Activated CD8-positive, alpha-beta memory T cell treated with anti-CD3 and anti-CD28 coated beads, Interleukin-2, amount 10 ng/mL, durations not matched to agents 7 days and 5 days (primary cell): ENCODE measurements at places on chromosomes 4 and X. TPM values are rescaled to one million over a fixed set of nuclear protein-coding genes. Genes with fewer than 3 reads are reported as not detected.
A peak's percentile ranks its signal among the peaks of the same experiment; 100 is the strongest.

Gene BRCC3
- total RNA-seq: 25.2 TPM

Gene IL9R
- total RNA-seq: 110 TPM

Gene ADH1B
- not detected for total RNA-seq

Gene ZNF141
- 32.9 TPM for total RNA-seq

Gene ADGRG4
- total RNA-seq: not detected

Gene TBL1X
- 33.2 TPM for total RNA-seq

GRCh38 chrX:106581856-106582255 lies 29.9 kb upstream of the RADX start:
- no peak overlapping the region for H3K27ac ChIP-seq
- H3K4me1 ChIP-seq: no peaks in the 10 kb centered on the region
- H3K27me3 ChIP-seq: no peaks in the 10 kb centered on the region
- no peaks in the 10 kb centered on the region for H3K36me3 ChIP-seq
- DNase-seq: no peak
- no peak overlapping the region for H3K4me3 ChIP-seq

DNA sequence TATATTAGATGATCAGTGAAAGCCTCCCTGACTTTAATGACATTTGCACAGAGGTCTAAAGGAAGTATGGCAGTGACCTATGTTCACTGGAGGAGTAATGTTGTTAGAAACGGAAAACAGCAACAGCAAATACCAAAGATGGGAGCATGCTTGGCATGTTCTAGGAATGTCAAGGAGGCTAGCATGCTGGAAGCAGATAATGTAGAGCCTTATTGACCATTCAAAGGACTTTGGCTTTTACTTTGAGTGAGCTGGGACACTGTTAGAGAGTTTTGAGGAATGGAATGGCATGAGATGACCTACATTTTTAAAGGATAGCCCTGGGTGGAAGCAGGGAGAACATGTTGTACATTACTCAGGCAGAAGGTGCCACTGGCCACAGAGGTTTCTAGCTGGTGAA lies 6.0 kb downstream of the RPA4 start:
- no peaks in the 10 kb centered on the region for H3K4me1 ChIP-seq
- no peaks in the 10 kb centered on the region for H3K27me3 ChIP-seq
- H3K4me3 ChIP-seq: no peak overlapping the region
- no peaks in the 10 kb centered on the region for H3K36me3 ChIP-seq
- DNase-seq: no peak

- H3K36me3 ChIP-seq: no peaks in the 10 kb centered on the region
- no peaks in the 10 kb centered on the region for H3K27me3 ChIP-seq
- no peak for DNase-seq
- H3K4me3 ChIP-seq: no peak overlapping the region
Measured at GRCh38 chr4:66000510-66001117, 330.3 kb upstream of the EPHA5 start.

GRCh38 chrX:119728487-119728886 lies 29.9 kb upstream of the SOWAHD start:
- no peak for DNase-seq
- no peaks in the 10 kb centered on the region for H3K36me3 ChIP-seq
- H3K27ac ChIP-seq: peak overlapping the region; percentile 65
- no peak overlapping the region for H3K4me3 ChIP-seq
- peaks cover 20% of the 10 kb centered on the region for H3K4me1 ChIP-seq

DNA sequence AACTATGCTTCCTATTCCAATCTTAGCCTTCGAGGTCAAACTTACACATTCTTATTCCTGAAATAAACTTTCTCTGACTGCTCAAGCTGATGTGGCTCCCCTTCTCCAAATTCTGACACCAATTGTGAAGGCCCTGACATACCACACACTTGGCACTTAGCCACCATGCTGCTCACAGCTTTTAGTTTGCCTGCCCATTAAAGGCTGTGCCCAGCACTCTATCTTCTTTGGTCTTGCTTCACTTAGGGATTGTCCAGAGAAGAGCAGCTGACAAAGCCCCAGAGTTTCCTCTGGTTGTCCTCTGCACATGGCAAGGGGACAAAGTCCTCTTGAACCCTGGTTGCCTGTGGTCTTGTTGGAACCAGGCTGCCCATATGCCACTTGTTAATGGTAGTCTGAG lies 126.1 kb downstream of the ARHGEF9 start:
- H3K27ac ChIP-seq: no peak overlapping the region
- no peak overlapping the region for H3K4me3 ChIP-seq
- DNase-seq: no peak
- no peaks in the 10 kb centered on the region for H3K27me3 ChIP-seq
- peaks cover 20% of the 10 kb centered on the region for H3K36me3 ChIP-seq

GRCh38 chr4:121693886-121694285 lies 2.9 kb downstream of the ANXA5 start:
- peaks cover 13% of the 10 kb centered on the region for H3K27me3 ChIP-seq
- H3K27ac ChIP-seq: no peak overlapping the region
- H3K36me3 ChIP-seq: peaks cover 29% of the 10 kb centered on the region
- no peak overlapping the region for H3K4me3 ChIP-seq

GRCh38 chrX:143472347-143472938 lies 44.8 kb downstream of the SPANXN3 start:
- DNase-seq: no peak
- H3K27ac ChIP-seq: no peak overlapping the region
- H3K27me3 ChIP-seq: no peaks in the 10 kb centered on the region
- no peaks in the 10 kb centered on the region for H3K4me1 ChIP-seq

DNA sequence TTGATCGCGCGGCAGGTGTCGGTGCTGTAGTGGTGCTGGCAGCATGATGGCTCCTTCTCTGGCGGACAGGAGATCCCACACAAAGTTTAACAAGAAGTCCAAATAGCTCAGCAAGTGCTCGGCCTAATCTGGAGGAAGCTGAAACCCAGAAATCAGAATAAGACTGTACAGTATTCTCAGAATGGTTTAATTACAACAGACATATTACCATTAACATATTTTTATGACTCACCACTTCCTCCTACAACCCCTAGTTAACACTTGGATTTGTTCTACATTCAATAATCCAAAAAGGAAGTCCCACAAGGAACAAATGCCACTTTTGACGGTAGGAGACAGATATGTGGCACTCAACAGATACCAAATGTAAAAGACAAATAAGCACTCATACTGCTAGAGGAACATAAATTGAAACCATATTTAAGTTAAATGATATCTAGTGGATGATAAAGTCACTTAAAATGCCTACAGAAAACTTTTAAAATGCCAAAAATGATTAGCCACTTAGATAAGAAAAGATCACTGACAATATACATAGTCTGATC lies 91.2 kb downstream of the HUWE1 start:
- H3K27me3 ChIP-seq: no peaks in the 10 kb centered on the region
- H3K36me3 ChIP-seq: peaks cover 49% of the 10 kb centered on the region
- no peak for DNase-seq
- H3K4me1 ChIP-seq: peaks cover 5% of the 10 kb centered on the region
- no peak overlapping the region for H3K4me3 ChIP-seq
- no peak overlapping the region for H3K27ac ChIP-seq

DNA sequence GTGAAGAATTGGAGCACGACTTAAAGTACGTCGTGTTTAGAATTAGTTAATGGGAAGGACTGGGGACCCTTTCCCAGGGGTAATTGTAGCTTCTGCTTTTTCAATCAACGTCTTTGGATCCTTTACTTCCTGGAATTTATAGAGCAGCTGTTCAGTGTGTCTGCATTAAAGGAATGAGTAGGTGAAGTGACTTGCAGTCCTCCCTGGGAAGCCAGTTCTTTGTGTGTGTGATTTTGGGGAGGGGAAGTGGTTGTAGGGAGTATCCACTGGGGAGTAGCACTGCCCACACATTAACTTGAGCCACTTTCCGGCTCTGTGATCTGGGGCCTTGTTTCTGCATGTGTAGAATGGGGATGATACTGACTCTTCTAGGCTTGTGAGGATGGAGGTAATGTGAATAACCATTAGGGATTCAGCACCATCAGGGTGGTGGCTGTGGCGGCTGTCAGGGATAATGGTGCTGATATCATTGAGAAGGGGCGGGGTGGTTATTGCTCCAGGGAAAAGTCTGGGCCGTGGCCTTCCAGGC lies 54.7 kb downstream of the TMEM131L start:
- peak overlapping the region; percentile 93 for H3K27ac ChIP-seq
- no peak for DNase-seq
- H3K4me3 ChIP-seq: peak overlapping the region; percentile 10
- peaks cover 80% of the 10 kb centered on the region for H3K4me1 ChIP-seq
- no peaks in the 10 kb centered on the region for H3K27me3 ChIP-seq

- no peaks in the 10 kb centered on the region for H3K27me3 ChIP-seq
- DNase-seq: no peak
- no peaks in the 10 kb centered on the region for H3K4me1 ChIP-seq
- no peak overlapping the region for H3K4me3 ChIP-seq
- no peaks in the 10 kb centered on the region for H3K36me3 ChIP-seq
Measured at GRCh38 chr4:60962286-60962685, 237.8 kb upstream of the ADGRL3 start.

DNA sequence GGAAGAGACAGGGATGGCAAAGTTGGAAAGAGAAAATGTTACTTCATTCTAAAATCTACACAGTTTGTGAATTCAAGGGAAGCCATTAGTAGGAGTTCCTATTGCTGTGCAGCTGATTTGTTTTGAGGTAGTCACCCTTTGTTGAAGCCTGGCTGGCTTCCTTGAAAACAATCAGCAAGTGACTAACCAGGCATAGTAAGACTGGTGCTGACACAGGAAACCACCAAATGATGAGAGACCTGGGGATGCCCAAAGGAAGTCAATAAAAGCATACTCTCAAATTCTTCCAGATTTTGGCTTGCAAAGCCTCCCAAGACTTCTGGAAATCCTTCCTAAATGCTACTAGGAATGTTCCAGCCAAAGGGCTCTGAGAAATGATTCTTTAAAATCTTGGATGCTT lies 23.9 kb upstream of the PRDM8 start:
- peak overlapping the region; percentile 94 for H3K27ac ChIP-seq
- peak overlapping the region; percentile 26 for H3K4me3 ChIP-seq
- H3K4me1 ChIP-seq: peaks cover 56% of the 10 kb centered on the region
- H3K27me3 ChIP-seq: no peaks in the 10 kb centered on the region
- peaks cover 38% of the 10 kb centered on the region for H3K36me3 ChIP-seq

DNA sequence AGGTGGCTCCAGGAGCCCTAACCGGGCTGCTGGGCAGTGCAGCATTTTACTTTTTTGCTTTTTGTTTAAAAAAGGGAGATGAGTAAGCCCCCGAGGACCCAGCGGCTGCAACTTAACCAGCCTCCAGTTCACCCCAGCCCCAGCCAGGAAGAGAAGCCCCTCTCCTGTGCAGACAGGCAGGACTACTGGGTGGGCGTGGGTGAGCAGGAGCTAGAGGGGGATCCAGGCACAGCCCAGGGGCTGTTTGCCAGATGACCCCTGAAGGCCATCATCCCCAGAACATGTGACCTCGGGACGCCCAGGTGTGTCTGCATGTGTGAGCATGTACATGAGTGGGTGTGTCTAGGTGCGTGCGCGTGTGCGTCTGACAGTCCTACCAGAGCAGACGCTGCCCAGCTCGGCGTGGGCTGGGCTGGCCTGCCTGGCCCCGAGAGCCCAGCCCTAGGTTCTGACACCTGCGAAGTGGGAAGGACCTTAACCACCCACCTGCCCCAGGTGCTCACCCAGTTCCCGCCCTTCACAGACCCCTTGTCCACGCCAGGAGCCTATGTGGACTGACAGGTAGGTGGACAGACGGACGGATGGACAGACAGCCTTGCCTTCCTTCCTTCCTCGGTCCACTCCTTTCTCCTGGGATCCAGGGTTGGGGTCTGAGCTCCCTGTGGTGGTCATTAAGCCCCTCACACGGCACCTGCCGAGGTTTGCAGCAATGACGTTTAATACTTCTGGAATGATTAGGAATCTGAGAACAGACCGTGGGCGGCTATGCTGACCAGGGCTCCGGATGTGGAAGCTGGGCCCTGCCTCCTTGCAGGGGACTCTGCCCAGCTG lies 7.8 kb upstream of the HAUS3 start:
- H3K4me3 ChIP-seq: no peak overlapping the region
- H3K36me3 ChIP-seq: no peaks in the 10 kb centered on the region
- DNase-seq: no peak
- no peaks in the 10 kb centered on the region for H3K27me3 ChIP-seq
- peaks cover 3% of the 10 kb centered on the region for H3K4me1 ChIP-seq

DNA sequence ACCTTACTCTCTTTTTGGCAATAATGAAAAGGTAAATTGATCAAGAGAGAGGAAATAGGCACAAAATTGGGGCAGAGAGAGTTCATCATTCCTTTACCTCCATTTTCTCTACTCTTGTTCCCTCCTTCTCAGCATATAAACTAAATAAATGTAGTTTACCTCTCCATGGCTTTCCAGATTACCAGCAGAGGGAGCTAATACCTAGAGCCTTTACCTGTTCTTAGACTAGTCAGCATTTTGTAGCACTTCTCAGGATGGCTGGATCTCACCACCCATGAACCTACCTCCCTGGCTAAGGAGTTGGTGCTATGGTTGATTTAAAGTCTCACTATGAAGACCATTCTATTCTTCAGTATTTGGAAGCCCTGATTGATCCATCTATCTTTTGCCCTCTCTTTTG lies 15.7 kb downstream of the OFD1 start:
- H3K4me3 ChIP-seq: no peak overlapping the region
- peaks cover 39% of the 10 kb centered on the region for H3K36me3 ChIP-seq
- H3K27ac ChIP-seq: peak overlapping the region; percentile 43
- peaks cover 35% of the 10 kb centered on the region for H3K4me1 ChIP-seq
- H3K27me3 ChIP-seq: no peaks in the 10 kb centered on the region

DNA sequence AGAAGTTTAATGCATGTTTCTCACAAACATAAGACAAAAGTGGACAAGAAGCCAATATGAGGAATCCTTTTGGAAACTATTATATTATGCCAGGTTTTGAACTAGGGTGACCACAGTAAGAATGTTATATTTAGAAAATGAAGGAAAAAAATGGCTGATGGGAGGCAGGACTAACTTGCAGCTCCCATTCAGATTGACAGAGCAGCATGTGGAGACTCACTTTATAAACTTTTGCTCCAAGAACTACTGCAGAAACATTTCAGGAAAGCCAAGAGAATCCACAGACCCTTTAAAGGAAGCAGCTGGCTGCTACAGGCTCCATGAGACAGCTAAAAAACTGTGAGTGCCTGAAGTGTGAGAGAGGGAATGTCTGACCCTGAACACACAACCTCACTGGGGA lies 738.6 kb upstream of the GRIA3 start:
- no peaks in the 10 kb centered on the region for H3K27me3 ChIP-seq
- DNase-seq: no peak
- H3K36me3 ChIP-seq: no peaks in the 10 kb centered on the region
- H3K4me1 ChIP-seq: no peaks in the 10 kb centered on the region
- H3K27ac ChIP-seq: no peak overlapping the region
- no peak overlapping the region for H3K4me3 ChIP-seq

DNA sequence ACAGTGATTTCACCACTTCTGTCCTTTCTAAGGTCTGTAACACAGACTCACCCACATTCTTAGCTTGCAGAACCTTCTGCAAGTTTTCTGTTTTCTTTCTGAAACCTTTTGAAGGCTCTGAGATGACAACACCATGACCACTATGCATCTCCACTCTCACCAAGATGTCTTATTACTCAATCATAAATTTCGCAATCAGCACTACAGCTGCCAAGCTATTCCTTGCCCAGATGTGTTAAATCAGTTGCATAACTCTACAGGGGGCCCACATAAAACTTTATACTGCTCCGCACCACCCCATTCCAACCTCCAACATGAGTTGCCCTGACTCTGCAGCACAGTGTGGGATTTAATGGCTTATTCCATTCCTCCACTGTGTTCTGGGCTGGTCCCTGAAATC lies 229.9 kb downstream of the COL25A1 start:
- H3K4me3 ChIP-seq: no peak overlapping the region
- no peak overlapping the region for H3K27ac ChIP-seq
- no peaks in the 10 kb centered on the region for H3K4me1 ChIP-seq
- DNase-seq: no peak
- no peaks in the 10 kb centered on the region for H3K36me3 ChIP-seq
- peaks cover 9% of the 10 kb centered on the region for H3K27me3 ChIP-seq

GRCh38 chr4:167339781-167340180 lies 105.5 kb upstream of the SPOCK3 start:
- DNase-seq: no peak
- H3K4me1 ChIP-seq: no peaks in the 10 kb centered on the region
- no peak overlapping the region for H3K4me3 ChIP-seq
- no peak overlapping the region for H3K27ac ChIP-seq
